ENCODE measurements at places on chromosomes 1 and 21. TPM values are rescaled to one million over a fixed set of nuclear protein-coding genes. Genes with fewer than 3 reads are reported as not detected.

- DNase-seq, result peak; percentile 93
Observed at GRCh38 chr1:28914228-28915030, at the start of gene EPB41. EPB41 (plus strand) TSS chr1:28914569; CDS start chr1:28987438, 72,869 bp downstream.

DNA sequence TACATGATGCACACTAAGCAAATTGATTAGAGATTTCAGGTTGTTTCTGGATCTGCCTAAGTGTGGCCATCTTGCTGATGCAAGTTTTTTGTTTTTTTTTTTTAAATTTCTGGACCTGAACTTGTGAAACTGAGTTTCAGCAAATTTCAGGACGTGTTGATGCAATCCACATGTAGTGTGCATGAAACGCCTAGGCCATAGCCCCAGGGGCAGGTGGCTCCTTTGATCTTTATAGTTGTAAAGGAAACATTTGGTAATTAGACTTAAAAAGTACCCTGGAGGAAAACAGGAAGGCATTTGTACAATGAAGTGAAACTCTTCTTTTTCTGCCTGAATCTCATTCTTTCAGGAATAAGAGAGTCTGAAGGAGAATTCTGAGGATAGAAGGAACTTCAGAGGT, 162.2 kb upstream of the LHX8 start:
- DNase-seq, result no peak

GRCh38 chr1:90781534-90781933, 64.4 kb upstream of the BARHL2 start:
- no peak for DNase-seq

GRCh38 chr1:1490633-1491230, 19.2 kb downstream of the ATAD3B start:
- no peak for DNase-seq

The HPDL gene
- polyA plus RNA-seq, result 0.63 TPM

The FAM72A gene
- polyA plus RNA-seq, result 1.7 TPM

The ALG14 gene
- 0.92 TPM for polyA plus RNA-seq

The PRAMEF7 gene
- polyA plus RNA-seq, result not detected
